Right atrium auricular region (tissue), 2 donors: ENCODE measurements at places on chromosomes 7 and 10. TPM values are rescaled to one million over a fixed set of nuclear protein-coding genes. Genes with fewer than 3 reads are reported as not detected.

- DNase-seq = no peak
These were observed 46.9 kb downstream of the MINDY3 start for GRCh38 chr10:15813415-15813814.

GRCh38 chr10:100737355-100738054, 7.9 kb upstream of the PAX2 start:
- DNase-seq = no peak

DNA sequence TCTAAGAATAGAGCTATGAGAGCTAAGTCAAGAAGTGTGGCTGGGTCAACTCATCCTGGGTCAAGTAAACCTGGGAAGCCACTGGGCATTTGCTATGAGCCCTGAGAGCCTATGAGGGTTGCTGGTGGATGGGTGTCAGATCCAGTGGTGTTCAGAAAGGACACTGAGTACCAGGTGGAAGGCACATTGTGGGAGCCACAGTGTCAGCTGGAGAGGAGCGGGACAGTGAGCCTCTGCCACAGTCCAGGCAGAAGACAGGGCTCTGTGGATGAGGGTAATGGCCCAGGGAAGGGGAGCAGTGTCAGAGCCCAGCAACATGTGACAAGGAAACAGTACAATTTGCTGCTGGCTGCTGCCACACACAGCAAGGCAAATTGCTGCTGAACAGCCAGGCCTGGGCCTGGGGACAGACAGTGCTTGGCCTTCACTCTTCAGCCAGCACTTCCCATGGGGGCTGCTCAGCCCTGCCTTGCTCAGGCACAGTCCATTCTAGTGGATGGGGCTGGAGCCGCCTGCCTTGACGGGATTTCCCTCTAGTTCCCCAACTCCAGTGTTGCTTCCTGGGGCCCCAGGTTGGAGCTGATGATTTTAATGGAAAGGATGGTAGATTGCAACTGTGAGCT, 90.9 kb upstream of the CHST15 start:
- peak; percentile 36 for DNase-seq

GRCh38 chr7:33066771-33067170, 4.2 kb upstream of the NT5C3A start:
- DNase-seq = no peak

DNA sequence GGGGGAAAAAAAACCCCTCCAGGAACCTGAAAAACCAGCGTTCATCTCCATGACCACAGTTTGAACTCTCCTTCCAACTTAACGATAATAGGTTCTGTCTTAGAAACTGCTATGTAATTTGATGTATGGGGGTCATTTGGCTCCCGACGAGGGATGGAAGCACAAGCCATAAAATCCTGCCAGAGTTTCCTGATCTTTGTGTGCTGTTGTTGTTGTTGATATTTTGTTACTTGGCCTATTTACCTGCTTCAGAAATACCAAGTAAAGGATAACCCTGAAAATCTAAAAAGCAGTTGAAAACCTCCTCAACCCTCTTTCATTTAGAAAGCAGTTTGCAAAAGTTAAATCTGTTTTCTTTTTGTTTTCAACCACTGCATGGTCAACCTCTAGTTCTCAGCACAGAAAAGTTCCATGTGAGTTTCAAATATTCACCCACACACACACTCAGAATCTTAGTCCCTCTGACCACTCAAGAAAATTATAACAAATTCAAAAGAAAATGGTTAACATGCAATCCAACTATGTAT, 9.3 kb upstream of the HOXA2 start:
- DNase-seq = no peak

DNA sequence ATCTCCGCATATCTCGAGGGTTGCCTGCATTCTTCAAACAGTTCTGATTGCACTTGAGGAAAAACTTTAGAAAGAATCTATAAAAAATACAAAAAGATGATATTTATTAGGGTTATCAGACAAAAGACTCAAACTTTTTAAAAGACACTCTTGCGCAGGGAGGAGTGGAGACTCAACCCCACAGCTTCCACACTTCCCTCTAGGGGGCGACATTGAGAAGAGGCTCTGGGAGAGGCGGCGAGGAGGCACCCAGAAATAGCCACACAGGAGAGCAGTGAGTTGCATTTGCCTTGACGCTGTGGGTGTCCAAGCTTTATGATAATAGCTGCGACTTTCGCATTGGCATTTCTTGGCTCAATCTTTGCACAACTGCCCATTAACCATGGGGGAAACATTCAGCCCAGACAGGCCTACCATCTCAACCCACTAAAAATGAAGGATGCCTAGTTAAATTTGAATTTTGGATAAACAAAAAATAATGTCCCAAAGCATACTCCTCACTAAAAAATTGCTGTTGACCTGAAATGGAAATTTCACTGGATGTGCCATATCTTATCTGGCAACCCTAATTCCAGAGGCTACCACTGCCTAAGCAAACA, 86.2 kb downstream of the EBF3 start:
- no peak for DNase-seq

DNA sequence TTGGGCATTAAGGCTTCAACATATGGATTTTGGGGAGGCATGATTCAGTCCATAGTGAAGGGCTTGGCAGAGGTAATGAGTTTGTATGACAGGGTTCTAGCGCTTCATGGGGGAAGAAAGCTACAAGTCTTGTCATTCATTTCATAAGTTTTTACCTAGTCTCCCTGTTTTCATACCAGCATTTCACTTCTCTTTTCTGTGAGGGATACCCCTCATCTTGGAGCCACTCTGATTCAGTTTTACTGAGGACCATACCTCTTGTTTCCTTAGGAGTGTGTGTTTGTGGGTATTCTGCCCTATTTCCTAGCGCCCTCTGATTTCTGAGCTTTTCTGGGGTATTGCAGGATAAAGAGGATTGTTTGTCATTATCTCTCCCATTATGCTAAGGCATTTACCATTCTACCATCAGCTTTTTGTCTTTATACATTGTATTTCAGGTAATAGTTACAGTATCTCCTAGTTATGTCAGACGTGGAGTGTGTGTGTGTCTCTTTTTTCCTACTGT, 6.8 kb downstream of the RSBN1L start:
- no peak for DNase-seq

DNA sequence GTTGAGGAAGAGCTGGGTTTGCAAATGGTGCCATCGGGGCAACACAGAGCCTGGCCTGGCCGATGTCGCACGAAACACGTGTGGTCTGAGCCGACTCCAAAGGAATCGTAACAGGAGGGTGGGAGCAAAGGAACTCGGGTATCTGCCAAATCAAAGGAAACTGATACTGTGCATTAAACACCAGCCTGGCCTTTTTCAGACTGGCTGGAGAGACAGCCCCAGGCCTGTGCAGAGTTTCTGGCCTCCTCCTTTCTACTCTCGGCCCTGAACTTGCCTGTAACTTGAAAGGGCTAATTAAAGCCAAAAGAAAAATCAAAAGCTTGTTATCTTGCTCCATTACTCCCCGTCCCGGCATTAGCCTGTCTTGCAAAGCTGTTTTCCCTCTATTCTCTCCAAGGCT, 71.4 kb downstream of the PLXNA4 start:
- DNase-seq = no peak

DNA sequence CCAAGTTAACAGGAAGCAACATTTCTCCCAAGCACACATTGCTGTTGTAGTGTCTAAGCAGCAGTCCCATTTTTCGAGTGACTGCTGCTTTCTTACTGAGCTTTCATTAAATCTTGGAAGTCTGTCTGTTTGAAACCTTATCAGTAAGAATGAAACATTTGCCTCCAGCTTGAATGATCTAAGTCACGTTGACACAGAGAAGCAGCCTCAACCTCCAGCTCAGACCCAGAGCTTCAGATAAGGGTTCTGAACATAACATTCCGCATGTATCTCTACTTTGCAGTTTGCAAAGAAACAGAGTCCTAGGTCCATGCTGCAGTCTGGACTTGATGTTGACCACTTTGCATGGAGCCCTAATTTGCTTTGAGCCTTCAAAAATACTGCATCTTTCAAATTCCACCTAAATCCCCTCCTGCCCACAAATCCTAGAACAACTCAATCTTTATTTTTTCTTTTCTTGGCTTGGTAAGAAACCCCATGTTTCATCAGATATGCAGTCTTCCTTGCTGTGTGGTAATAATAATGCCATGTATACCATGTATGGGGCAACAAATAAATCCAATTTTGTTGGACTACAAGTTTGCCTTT, 698.7 kb upstream of the IGFBP3 start:
- no peak for DNase-seq

DNA sequence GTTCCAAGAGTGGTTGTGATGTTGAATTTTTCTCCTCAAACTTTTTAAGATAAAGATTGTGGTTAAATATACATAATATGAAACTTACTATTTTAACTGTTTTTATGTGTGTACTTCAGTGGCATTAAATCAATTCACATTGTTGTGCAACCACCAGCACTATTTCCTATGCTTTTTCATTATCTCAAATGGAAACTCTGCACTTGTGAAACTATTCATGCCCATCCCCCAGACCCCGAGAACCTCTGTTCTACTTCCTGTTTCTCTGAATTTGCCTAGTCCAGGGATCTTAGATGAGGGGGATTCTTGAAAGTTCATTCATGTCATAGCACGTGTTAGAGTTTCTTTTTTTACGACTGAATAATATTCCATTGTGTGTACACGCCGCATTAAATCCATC, 67.0 kb downstream of the WDR37 start:
- DNase-seq = no peak

DNA sequence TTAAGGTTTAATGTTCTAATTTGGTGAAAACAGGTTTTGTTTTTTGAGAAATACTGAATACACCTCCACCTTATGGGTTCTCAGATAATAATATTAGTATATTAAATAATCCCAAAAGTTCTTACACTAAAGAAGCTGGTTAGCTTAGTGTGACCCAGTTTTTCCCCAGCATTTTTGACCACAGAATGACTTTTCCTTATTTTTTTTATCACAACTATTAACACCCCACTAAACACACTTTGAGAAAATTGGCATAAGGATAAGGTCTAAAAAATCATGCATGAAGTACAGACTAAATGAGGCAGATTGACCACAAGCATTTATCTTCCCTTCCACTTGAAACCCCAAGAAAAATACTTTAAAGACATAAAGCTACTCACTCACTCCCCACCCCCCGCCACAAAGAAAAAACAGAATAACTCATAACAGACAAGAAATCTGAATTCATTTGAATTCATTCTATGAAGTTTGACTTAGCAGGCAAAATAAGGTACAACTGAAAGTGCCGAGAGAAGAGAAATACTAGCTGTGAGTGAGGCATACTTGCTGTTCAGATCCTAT, 49.7 kb upstream of the WNT16 start:
- no peak for DNase-seq

DNA sequence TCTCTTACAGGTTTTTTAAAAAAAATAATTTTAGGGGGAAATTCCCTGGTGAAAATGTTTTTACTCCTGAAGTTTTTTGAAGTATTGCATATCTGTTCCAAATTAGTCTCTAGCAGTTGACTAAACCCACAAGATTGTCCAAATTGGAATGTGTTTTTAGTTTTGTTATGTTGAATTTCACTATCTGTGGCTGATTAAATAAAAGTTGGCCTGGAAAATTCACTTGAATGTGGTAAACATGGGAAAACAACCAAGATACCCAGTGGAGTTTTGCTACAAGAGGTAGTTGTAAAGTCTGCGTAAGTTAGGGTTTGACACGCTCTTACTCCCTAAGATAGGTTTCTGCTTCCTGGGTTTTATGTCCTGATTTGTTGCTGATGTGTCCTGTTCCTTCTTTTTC, 3.3 kb downstream of the TSGA13 start:
- DNase-seq = no peak

- no peak for DNase-seq
These were observed 66.4 kb downstream of the HK1 start for GRCh38 chr10:69344591-69345252.

DNA sequence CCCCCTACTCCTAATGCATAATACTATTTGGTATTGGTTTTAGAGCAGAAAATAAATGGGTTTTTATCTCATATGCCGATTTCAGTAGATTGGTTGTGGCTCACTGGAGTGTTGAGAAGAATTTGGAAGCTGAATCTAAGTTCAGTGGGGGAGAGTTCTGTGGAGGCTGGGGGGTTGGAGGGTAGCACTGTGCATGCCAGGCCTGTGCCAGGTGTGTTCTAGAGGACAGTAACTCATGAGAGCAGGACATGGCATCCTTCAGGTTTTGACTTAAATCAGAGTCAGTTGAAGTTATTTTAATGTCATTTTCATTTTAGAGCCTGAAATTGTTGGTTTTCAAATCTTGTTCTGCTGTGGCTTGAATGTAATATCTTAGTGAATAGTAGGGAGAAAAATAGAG, 79.5 kb downstream of the EEPD1 start:
- no peak for DNase-seq

DNA sequence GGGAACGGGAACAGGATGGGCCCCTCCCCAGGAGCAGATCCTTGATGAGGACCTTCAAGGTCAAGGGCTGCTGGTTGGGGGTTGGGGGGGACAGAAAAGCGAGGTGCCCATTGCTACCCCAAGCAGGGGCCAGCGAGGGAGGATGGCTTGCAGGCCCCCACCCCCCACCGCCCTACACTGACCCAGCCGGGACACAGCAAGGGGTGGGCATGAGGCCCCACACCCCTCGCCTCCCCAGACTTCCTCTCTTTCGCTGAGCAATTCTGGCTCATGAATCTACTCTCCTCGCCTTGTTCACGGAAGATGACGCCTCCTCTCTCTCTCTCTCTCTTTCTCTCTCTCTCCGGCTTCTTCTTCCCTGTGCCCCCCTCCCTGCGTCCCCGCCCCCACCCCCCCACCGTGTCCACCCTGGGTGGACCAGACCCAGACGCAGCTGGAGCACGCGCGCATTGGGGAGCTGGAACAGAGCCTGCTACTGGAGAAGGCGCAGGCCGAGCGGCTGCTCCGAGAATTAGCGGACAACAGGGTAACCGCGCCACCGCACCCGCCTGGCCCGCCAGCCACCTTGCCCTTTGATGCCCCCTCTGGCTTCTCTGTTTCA, 81.1 kb upstream of the GTF2IRD1 start:
- DNase-seq = no peak

- DNase-seq = no peak
These were observed 248.8 kb downstream of the TCERG1L start for GRCh38 chr10:131062621-131063260.

- no peak for DNase-seq
These were observed 135.8 kb downstream of the CAMK1D start for GRCh38 chr10:12484941-12485805.

GRCh38 chr10:27685681-27686080, 59.9 kb downstream of the MKX start:
- DNase-seq = no peak

DNA sequence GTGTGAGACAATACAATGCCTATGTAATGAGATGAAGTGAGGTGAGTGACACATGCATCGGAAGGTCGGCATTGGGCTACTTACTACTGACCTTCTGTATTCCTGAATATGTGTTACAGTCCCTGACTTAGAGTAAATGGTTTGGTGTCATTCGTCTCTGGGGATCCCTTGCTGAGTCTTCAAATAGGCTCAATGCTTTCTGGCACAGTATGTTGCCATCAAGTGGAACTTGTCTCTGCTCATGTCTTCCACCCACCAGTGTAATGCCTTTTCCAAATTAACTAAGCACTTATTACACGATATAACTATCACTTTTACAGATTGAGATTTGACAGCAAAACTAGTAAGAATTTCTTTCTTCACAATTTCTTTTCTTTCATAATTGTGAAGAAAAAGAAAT, 10.9 kb downstream of the CUL2 start:
- DNase-seq = no peak

The MPP7 gene
- total RNA-seq = 8.9 TPM

The PPP1R17 gene
- total RNA-seq = not detected

The TAS2R4 gene
- 0.31 TPM for total RNA-seq

The TAF5 gene
- total RNA-seq = 2.2 TPM

The TLX1 gene
- not detected for total RNA-seq

The CPXM2 gene
- 8.3 TPM for total RNA-seq

The IL6 gene
- 19.8 TPM for total RNA-seq

The ARL4A gene
- 13.3 TPM for total RNA-seq

The ZNF804B gene
- 0.20 TPM for total RNA-seq

The OR2A5 gene
- total RNA-seq = not detected

The PALS2 gene
- 9.0 TPM for total RNA-seq

The MUC3A gene
- total RNA-seq = 0.24 TPM

The ACTR3C gene
- total RNA-seq = 4.1 TPM

The CPVL gene
- total RNA-seq = 2.7 TPM

The OPALIN gene
- total RNA-seq = not detected
